ENCODE measurements at places on chromosomes 2 and 18.
A peak's percentile ranks its signal among the peaks of the same experiment; 100 is the strongest.

GRCh38 chr2:22359071-22359672, 1025.8 kb upstream of the KLHL29 start:
- DNase-seq = no peak

DNA sequence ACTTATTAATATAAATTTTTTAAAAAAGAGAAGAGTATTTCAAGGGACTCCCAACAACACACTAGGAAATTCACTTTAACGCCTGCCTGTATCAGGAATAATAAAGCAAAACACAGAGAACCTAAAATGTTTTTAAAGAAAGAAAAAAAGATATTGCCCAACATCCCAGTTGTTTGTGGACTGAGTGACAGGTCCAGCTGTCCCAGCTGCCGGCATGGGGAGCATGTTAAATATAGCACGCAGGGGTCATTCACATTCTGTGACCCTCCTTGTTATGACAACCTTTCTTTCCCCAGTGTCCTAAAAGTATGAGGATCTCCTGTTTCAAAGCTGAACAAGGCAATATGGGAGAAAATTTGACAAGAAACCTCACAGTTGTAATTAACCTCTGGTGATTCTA, 4.4 kb downstream of the KLHL41 start:
- DNase-seq = no peak

GRCh38 chr2:126189527-126189926, 466.4 kb upstream of the GYPC start:
- DNase-seq = no peak

GRCh38 chr18:26901020-26901419, 35.5 kb upstream of the AQP4 start:
- no peak for DNase-seq

- DNase-seq = peak; percentile 94
Observed at GRCh38 chr2:237662671-237663093, 35.3 kb downstream of the LRRFIP1 start.

DNA sequence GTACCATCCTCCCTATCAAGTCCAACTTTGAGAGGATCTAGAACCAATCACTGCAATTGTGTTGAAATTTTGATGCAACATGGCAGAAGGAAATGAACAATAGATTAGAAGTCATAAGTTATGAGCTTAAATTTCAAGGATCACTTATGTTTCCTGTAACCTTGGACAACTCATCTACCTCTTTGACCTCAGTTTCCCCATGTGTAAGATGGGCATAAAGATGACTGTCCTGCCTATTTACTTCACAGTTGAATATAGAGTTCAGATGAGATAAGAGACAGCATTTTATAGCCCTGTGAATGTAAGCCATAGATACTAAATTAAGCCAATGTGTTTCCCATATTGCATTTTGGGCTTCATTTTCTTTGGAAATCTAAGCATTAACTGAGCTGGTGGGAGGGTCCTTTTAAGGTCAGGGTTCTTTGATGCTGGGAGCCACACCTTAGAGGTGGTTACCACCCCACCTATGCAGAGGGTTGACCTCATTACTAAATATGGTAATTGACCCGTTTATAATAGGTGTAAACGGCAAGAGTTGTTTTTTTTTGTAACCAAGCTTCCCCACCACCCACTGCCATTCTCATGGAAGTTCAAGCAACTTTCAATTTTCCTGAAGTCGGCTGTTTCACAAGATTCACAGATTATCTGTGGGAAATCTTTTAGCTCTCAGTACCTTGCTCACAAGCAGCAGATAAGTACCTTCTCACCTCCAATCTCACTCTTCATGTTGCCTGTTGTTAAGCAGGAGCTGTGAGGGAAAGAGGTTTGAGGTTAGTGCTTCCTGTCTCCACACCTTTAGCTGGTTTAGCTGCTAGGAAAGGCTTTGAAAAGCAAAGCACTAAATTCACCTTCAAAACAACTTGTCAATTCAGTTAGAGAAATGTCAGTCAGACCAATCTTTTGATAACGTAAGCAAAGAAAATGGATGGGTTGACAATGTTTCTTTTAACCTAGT, 13.3 kb downstream of the CD28 start:
- no peak for DNase-seq

GRCh38 chr18:10557085-10557677, 31.4 kb downstream of the NAPG start:
- DNase-seq = no peak

GRCh38 chr2:237661270-237661669, 33.9 kb downstream of the LRRFIP1 start:
- DNase-seq = no peak

GRCh38 chr2:193566276-193566675, 1371.5 kb upstream of the TMEFF2 start:
- no peak for DNase-seq

GRCh38 chr2:216960671-216961268, 100.9 kb upstream of the TNP1 start:
- no peak for DNase-seq

DNA sequence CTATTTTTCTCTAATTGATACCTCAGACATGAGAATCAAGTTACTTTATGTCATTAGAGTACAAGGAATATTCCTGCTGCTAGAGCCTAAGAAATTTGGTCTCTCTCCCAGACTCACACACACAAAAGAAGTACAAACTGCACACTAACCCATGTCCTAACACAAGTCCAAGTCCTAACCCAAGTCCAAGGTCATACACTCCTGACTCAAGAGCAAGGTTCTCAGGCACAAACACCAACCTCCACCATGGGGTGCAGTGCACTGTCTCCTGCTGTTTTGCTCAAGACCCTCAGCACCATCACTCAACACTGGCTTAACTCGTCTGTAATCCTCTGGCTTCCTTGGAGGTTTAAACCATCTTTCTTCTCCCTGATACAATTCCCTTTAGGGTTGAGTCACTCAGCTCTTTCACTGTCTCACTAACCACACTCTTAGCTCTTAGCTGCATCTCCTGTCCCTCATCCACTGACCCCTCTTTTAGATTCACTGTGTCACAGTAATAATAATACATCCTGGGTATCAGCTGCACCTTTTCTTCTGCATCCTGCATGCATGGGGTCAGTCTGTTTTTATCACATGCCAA, 129.8 kb downstream of the BCL2L11 start:
- DNase-seq = no peak

- DNase-seq = no peak
Observed at GRCh38 chr18:27604583-27604982, 419.5 kb upstream of the CHST9 start.

GRCh38 chr2:190891372-190891771, 10.8 kb downstream of the GLS start:
- DNase-seq = no peak

GRCh38 chr2:159635006-159635789, 18.9 kb upstream of the BAZ2B start:
- no peak for DNase-seq

- no peak for DNase-seq
Observed at GRCh38 chr2:117832905-117833613, 18.6 kb downstream of the DDX18 start.

- no peak for DNase-seq
Observed at GRCh38 chr2:168336786-168337388, 89.5 kb upstream of the STK39 start.

DNA sequence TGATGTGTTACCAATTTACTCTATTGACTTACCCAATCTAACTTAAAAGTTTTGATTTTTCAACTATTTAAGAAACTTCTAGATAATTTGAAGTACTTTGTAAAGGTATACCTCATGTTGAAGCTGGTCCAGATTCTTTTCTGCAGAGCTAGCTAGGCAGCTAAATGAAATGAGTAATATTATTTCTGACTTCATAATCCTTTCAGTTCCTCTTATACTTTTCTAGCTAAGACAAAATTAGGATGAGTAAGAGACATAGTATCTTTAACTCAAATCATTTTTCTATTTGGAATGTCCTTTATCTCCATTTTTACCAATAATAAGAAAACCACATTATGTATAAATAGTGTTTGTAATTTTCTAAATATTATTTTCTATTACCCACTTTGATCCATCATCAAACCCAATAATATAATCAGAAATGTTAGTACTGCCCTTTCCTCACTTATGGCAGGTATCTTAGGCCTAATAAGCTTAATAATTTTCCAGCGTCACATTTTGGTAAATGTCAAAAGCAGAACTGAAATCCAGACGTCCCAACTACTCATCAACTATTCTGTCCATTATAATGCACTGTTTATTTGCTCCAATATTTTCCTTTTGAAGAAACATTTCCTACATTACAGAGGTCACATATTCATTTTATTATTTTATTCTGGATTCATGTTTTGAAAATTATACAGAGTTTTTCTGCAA, 456.6 kb downstream of the THSD7B start:
- DNase-seq = no peak

DNA sequence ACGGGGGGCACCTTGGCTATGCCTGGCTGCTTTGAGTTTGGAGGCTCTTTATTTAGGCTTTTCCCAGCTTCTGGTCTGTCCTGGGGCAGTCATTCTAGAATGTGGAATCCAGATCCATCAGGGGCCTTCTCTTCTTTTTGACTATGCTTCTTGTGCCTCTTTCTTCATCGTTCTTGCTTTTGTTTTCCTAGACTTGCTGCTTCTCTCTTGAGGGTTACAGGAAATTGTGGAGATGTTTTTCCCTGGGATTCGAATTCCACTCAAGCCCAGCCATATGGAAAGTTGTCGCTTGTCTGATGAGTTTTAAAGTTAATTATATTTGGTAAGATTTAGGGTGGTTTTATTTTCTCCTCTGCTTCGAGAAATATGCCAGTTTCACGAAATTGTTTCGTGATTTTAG, 2.4 kb downstream of the GLI2 start:
- DNase-seq = no peak

- DNase-seq = no peak
Observed at GRCh38 chr18:3458378-3458777, 8.4 kb downstream of the TGIF1 start.

DNA sequence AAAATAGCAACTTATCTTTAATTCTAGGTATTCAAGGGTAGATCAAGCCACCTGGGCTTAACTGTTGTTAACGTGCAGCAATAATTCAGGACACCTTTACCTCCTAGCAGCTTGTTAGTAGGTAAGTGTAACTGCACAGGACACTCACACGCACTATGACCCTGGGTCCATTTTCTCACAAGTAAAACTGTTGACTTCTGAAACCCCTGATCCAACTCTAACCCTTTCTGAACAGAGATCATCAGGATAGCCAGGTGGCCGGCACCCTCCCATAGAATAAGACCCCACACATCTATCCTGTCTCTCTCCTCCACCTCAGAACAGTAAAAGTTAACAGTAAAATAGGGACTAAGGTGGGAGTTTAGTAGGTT, 610 bp downstream of the SPC25 start:
- no peak for DNase-seq

- DNase-seq = no peak
Observed at GRCh38 chr18:9283791-9284190, 50.8 kb upstream of the TWSG1 start.

GRCh38 chr2:238839428-238839827, 8.5 kb upstream of the TWIST2 start:
- DNase-seq = no peak

DNA sequence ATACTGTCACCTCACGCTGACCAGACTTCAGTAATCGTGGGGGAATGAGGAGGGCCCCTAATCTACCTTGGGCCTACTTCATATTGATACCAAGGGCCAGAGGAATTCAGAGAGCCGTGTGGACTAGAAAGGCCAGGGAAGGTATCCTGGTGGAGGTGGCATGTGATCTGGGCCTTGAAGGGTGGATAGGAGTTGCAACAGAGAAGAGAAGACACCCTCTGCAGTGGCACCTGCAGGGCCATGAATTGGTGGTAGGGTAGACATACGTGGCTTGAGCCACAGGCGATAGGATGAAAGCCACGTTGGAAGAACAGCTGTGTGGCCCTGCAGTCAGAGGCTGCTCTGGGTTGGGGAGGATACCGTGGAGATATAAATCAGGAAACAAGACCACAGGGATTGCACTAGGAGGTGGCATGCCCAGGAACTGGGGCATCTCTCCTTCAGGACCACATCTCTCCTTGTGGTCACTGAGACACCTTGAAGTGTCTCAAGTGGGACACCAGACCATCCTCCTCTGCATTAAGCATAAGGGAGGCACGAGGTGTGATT, 141.4 kb downstream of the CYP26B1 start:
- no peak for DNase-seq

DNA sequence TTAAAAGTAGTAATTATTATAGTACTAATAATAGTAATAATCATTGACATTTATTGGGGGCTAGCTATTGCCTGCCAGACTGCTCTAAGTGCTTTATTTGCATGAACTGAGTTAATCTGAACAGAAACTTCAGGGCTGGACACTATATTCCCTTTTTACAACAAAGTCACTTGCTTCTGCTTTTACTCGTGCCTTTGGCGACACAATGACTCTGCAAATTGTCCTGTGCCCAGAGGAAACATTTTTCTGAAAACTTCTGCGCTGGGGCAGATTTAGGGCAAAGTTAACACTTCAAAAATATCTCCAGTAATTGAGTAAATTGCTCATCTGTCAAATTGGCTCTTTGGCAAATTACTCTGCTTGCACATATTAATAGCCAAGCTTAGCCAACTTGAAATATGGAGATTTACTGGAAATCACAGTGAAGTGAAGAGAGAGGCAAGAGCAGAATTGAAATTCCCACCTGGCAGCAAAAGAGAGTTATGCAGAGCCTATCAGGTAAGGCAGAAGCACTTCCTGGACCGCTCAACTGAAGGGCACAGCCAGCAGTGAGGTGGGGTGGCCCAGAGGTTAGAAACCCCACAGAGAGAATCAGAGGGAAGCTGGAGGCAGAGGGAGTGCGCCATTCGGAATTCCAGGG, 36.3 kb downstream of the BMP10 start:
- DNase-seq = no peak

GRCh38 chr2:96769814-96770213, 9.1 kb downstream of the CNNM4 start:
- DNase-seq = no peak
